ENCODE measurements at places on chromosomes 6 and 20.

DNA sequence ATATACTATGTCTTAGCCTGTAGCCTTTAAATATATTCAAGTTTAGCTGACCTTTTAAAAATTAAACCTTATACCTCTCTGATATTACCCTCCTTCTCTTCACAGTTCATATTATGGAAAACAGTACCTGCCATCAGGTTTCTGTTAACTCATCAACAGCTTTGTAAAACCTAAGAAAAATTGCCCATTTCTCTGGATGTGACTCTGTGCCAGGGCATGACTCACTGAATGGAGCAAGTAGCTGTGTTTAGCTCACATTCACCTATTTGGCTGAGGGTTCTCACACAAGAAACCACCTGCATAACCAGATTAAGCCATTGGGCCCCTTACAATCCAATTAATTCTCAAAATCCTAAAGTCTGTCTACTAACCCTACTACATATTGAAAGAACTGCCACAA, 678.8 kb upstream of the MARCKS start:
- no peak for DNase-seq

- DNase-seq: peak; percentile 60
Observed at GRCh38 chr20:48826883-48827771, 672 bp downstream of the PREX1 start.

DNA sequence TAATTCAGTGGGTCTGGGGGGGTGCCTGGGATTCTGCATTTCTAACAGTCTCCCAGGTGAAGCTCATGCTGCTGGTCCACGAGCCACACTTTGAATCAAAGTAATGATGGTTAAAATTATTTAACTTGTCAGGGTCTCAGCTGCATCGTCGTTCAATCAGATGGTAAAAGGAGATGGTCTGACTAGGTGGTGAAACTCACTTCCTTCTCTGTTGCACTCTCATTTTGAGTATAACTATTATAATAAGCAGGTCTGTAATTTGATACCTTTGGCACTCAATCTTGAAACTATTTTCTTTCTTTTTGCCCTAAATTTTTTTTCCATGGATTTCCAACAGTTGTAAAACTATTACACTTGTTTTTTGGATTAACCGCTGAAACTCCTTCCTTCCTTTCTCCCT, 292.5 kb downstream of the FARS2 start:
- DNase-seq: no peak

DNA sequence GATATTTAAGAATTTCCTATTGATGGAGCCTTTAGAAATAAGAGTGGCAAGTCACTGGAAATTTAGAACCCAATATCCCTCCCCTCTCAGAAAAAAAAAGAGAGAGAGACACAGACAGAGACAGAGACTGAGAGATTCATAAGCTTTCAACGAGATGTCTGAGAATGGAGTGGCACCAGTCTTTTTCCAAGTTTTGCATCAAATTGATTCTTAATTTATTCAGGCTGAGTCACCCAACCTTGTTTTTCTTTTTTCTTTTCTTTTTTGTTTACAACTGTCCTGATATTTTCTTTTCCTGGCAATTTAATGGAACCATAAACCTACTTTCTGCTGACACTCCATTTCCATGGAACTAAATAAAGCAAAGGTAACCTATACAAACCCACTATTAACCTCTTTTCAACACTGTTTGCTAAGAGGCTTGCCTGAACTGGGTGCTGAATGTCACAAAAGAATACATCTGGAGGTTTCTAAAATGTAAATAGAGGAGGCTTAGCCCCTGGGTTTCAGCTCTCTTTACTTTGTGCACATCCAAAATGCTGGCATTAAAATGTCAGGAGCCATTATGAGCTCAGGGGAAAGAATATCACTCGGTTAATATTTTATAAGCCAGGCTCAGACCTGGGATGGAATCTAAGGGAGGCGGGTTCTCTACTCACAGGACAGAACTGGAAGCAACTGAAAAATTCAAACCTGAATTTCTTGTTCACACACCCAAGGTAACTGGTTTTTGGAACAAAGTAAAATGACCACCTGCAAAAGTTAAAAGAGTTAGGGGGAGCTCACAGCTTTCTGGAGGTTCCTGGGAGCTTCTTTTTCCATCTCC, 100.8 kb downstream of the BFSP1 start:
- no peak for DNase-seq

- no peak for DNase-seq
Observed at GRCh38 chr20:41382791-41383305, 16.2 kb upstream of the EMILIN3 start.

Measured in T-cell (primary cell).